ENCODE measurements at places on chromosomes 6 and 20. TPM values are rescaled to one million over a fixed set of nuclear protein-coding genes. Genes with fewer than 3 reads are reported as not detected.

GRCh38 chr20:62307226-62308101, 4.7 kb downstream of the ADRM1 start:
- no peak overlapping the region for H3K4me3 ChIP-seq
- no peaks in the 10 kb centered on the region for H3K27me3 ChIP-seq
- H3K27ac ChIP-seq = no peak overlapping the region
- no peak for DNase-seq
- peaks cover 73% of the 10 kb centered on the region for H3K36me3 ChIP-seq
- H3K4me1 ChIP-seq = peaks cover 25% of the 10 kb centered on the region

DNA sequence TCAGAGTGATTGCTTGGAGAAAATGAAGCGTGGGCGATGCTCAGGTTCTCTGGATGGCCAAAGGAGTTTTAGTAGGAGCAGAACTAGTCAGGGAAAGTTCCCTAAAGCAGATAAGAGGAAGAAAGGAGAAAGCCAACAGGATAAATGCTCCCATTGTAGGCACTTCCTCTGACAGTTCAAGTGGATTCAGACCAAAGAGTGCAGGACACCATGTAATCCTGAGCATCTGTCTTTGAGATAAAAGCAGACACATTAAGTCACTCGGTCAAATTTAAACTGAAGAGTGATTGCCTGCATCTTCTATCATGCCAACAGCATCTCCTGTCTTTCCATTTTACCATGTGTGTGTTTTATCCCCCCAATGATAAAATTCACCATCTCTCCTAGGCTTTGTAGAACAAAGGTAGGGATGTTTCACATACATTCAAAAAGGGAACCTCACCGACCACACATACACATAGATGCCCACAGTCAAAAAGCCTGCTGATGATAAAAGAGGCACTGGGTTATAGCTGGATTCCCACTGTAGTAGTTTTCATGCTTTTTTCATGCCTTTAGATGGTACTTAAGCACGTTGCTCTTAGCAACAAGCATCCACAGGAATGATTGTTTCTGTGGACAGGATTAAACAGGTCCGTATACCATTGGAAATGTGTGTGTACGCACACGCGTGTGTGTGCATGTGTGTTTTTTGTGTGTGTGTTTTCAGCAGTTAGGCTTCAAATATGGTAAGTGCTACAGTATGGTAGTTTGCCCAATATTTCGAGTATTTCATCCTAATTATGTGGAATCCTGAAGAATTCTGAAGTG, 7.0 kb downstream of the GRIK2 start:
- H3K4me3 ChIP-seq = no peak overlapping the region
- H3K4me1 ChIP-seq = no peaks in the 10 kb centered on the region

The SAMD10 gene
- 1.7 TPM for total RNA-seq

The ARMC2 gene
- 0.53 TPM for total RNA-seq

Measured in Peyer's patch (tissue), 4 donors.